NB4 (cell line): ENCODE measurements at places on chromosomes 2 and 18.

GRCh38 chr2:150075831-150076230 is 411.6 kb downstream of the RND3 start:
- DNase-seq = no peak

DNA sequence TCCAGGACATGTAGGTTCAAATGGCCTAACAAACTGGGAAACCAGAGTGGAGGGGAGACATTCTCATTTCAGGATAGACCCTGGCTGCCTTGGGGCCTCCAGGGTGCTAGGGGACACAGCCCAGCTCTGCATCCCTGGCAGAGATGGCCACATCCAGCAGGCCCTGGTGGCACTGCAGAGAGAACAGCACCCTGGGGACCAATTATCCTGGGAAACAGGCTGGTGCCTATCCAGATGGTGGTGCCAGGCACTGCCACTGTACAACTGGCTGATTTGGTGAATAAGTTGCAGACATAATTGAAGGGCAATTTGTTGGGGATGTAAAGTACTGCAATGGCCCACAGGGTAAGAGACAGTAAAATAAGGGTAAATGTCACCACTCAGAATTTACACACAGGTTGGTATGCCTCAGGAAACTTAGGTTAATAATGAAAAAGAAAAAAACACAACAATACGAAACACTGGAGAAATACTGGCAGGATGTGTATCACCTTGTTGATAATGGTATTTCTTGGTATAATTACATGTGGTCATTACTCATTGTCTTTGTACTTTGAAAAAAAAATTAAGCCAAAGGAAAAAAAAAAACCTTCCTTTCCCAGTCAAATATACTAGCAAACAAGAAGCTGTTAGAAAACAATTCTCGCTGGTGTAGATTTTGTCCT is 12.8 kb upstream of the SFTPB start:
- DNase-seq = no peak

GRCh38 chr2:151853070-151853758 is 25.0 kb upstream of the ARL5A start:
- DNase-seq = no peak

- DNase-seq = no peak
Measured at GRCh38 chr2:225192869-225193268, 150.6 kb upstream of the DOCK10 start.

DNA sequence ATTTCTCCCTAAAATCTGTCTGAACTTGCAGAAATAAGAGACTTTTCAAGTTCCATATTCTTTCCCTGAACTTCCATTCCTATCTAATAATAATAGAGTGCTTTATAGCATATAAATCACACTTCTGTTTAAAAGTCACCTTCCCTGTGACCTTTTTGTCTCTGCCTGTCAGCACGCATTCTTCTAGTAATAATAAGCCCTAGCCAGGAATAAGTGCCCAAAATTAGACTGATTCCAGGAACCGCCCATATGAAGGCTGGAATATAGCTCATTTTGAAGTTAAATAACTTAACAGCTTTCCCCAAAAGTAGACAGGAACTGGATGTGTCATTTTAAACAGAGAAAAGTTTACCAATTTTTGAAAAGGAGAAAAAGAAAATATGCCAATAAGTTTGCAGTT is 576.5 kb downstream of the EPHA4 start:
- no peak for DNase-seq

DNA sequence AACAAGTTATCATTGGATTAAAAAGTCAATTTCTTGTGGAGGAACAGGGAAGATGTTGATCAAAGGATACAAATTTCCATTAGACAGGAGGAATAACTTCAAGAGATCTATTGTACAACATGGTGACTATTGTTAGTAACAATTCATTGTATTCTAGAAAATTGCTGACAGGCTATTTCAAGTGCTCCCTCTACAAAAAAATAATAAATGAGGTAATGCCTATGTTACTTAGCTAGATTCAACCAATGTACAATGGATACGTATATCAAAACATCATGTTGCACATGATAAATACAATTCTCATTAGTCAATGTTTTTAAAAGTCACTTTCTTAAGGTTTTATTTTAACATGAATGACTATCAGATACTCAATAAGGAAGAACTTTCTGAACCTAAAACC is 33.5 kb downstream of the TFCP2L1 start:
- no peak for DNase-seq

DNA sequence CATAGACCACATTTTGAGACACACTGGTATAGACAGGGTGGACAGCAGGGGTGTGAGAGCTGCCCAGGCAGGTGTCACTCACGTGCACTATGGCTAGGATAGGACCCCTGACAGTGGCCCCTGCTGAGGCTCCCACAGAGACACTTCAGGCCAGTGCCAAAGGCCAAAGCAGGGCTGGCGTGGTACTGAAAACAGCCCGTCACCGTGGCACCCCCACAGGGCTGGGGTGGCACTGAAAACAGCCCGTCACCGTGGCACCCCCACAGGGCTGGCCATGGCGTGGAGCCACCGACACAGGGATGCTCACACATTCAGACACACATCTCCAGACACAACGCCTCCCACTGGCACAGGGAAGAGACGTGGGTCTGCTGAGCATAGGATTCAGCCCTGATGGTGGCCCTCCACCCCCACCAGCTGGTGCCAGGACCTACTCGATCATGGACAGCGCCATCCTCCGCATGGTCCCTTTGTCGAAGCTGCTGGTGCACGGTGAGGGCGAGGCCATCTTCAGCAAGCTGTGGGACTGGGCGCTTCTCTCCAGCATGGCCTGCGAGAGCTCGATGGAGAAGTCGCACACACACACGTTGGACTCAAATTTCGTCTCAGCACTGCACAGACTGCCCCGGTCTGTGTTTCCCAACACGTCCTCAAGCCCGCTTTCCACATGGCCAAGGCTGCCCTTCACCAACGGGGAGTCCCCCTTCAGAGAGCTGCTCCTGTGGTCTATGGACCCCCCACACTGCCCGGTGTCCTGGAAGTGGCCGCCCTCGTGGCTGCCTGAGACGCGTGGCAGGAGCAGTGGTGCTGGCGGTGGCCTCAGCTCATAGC is 34.1 kb downstream of the ANKMY1 start:
- no peak for DNase-seq

GRCh38 chr2:119113489-119113770 is 45.1 kb downstream of the C1QL2 start:
- DNase-seq = no peak

- DNase-seq = no peak
Measured at GRCh38 chr18:9446839-9447238, 28.5 kb upstream of the RALBP1 start.

- DNase-seq = no peak
Measured at GRCh38 chr2:236262238-236262637, 2.0 kb downstream of the ASB18 start.

GRCh38 chr2:182897137-182897536 is 30.7 kb upstream of the FRZB start:
- no peak for DNase-seq

DNA sequence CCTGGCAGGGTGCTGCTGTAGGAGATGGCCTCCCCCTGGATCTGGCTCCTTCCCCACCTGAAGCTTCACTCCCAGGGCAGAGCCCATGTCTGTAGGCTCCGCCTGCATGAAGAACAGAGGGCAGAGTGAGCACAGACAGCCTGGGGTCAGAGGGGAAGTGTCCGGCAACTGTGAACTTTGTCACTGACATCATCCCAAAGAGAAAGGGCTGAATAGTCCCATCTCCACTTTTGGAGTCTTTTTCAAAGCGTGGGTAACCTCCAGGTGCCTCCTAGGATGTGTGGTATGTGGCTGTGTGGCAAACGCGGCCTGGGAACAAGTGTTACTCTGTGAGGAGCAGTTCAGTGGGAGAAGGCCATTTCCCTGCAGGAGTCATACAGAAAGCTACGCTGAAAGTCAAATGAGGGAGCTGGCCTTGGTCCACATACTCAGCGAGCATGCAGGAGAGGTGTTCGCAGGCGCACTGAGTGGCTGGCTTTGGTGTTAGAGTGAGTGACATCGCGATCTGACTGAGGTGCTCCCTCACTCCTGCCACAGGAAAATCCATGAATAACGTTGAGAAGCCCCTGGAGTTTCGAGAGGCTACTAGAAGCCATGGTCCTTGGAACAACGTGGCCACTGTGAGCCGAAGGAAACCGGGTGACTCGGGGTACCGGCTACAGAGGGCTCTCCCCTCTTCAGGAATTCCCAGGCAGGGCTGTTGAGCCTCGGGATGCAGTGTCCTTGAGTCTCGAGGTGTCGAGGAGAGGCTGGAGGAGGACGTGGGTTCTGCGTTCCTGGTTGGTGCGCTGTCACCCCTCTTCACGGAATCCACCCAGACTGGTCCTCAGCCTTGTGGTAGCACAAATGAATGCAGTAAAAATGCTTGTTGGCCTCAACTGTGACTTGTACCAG is 54.7 kb downstream of the CABLES1 start:
- no peak for DNase-seq

- DNase-seq = peak; percentile 65
Measured at GRCh38 chr2:239143858-239144712, 256.7 kb downstream of the HDAC4 start.

DNA sequence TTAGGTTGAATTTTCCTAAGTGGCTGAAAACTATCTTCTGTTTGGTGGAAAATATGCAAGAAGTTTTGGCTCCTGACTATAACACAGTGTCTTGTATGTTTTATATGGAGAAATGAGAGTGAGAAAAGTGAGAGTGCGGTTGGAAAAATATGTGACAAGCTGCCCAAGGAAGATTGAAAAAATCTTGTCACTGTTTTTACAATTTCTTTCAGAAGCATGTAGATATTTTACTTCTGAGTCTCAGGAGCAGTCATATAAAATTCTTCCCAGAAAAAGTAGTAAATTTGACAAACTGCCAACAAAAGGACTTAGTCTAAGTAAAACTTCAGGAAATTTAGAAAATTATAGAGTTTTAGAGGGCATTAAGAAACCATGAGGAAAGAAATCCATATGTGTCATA is 19.4 kb upstream of the RMND5A start:
- DNase-seq = no peak

- DNase-seq = no peak
Measured at GRCh38 chr2:109447776-109448175, 166.0 kb downstream of the SEPTIN10 start.

- DNase-seq = no peak
Measured at GRCh38 chr18:46406539-46406932, 250.5 kb downstream of the LOXHD1 start.

GRCh38 chr2:34003795-34004194 is 404.7 kb upstream of the FAM98A start:
- DNase-seq = peak; percentile 19

DNA sequence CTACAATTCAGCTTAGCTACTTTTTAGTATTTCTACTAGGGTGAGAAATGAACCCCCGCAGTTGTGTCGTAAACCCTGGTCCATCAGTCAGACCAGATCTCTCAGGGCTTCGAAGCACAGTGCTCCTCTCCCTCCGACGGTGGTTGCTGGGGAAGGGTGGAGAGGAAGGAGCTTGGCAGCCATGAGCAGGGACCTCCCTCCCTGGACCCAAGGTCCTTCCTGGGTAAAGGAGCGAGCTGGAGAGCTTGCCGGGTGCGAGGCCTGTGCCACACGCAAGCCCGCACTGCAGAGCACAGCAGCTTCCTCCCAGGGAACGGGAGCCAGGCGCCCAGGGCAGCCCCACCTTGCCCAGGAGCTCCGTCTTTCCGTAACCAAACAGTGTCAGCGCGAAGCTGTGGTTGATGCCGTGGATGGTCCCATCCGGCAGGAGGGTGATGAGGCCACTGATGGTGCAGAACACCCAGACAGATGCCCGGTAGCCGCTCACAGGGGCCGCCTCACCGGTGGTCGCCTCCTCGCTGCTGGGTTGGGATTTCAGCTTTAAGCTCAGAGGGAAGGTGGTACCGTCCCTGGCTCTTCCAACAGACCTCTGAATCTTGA is 12.5 kb downstream of the PASK start:
- DNase-seq = no peak

DNA sequence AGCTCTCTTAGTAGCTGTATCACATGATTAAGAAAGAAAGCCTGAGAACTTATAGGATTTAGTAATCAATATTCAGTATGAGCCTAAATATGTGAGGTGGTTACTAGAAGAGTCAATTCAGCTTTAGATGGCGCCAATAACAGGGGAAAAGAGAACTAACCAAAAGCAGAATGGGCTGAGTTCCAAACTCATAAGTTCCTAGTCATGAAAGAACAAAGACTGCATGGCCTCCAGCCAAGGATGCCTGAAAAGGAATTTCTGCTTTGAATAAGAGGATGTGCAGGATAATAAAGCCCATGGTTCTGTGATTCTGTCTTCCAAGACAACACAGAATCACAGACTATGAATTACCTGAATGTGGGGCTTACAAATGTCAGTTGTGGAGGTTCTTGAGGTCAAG is 196.5 kb downstream of the SATB2 start:
- DNase-seq = no peak

DNA sequence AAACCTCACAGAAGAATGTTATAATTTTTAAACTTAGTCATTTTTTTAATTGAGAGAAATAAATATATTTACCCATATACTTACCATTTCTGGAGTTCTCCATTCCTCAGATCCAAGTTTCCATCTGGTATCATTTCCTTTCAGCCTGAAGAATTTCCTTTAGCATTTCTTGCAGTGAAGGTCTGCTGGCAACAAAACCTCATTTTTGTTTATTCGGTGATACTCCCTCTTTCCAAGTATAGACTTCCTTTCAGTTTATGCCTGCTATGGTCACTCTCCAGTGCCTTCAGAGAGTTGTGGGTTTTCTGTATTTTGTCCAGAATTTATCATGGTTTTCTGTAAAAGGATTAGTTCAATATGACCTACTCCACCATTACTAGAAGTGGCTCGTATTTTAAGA is 17.0 kb downstream of the WDPCP start:
- DNase-seq = no peak

GRCh38 chr2:240624950-240625621 is at the start of gene GPR35:
TSS of gene GPR35 (plus strand) at chr2:240625480. CDS start at chr2:240629953, 4,473 bp downstream.
- peak; percentile 97 for DNase-seq

DNA sequence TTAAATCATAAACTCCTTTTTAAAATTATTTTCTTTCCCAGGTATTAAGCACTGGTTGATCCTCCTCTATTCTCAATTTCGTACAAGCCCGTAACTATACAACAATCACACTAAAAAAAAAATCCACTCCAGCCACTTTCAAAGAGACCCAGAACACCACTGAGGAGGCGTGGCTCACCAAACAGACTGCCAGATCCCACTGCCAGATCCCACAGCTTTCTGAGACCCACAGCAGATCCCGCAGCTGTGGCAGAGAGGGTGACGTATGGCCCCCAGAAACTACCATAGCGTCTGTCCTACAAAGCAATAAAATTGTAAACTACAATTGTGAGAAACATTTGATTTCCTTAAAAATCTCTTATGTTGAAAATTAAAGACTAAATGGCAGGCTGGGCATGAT is 230.7 kb upstream of the PXDN start:
- no peak for DNase-seq

- no peak for DNase-seq
Measured at GRCh38 chr2:3338340-3338739, 39.3 kb downstream of the EIPR1 start.

DNA sequence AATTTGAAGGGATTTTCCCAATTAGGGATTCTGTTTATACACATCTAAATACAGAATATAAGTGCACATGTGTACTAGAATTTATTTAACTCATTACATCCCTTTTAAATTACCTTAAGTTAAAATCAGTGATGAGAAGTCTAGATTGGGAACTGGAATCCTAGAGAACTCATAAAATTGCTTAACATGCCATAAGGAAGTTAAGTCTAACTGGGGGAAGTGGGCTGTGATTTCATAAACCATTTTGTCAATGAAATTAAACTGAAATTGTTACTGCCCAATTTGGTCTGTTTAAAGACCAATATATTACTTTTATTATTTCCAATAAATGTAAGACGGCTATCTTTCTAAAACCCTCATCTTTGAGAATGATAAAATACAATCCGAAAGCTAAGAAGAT is 72.3 kb upstream of the CD226 start:
- DNase-seq = no peak

- no peak for DNase-seq
Measured at GRCh38 chr2:43454791-43455190, 141.0 kb downstream of the THADA start.
